Cardiac muscle cell (in vitro differentiated cells and primary cell): ENCODE measurements at places on chromosomes 5 and 9. TPM values are rescaled to one million over a fixed set of nuclear protein-coding genes. Genes with fewer than 3 reads are reported as not detected.
A peak's percentile ranks its signal among the peaks of the same experiment; 100 is the strongest.

GRCh38 chr5:98109561-98110006 lies 663.9 kb upstream of the RGMB start:
- peak; percentile 48 for DNase-seq

- DNase-seq, result peak; percentile 75
Observed at GRCh38 chr5:57889558-57889957, 406.9 kb upstream of the ACTBL2 start.

DNA sequence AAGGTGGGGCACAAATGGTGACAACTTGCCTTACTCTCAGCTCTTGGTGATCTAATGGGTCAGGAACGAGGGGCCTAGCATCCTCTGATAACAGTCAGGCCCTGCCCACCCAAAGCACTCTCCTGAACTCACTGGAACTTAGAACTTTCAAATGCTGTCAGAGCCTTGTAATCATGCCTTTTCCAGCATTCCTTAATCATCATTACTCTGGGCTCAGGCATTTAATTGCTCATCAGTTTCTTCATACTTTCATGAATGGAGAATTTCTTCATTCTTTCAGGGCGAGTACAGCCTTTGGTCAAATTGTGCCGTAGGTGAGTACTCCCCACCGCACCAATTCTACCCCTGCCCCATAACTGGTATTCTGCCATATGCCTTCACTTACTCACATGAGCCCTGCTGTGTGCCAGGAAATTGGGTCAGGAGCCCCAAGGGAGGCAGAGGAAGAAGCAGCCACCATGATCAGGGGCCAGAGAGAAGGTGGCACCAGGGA lies 30.2 kb upstream of the DUSP1 start:
- DNase-seq, result no peak

GRCh38 chr5:147339313-147339712 lies 104.5 kb downstream of the STK32A start:
- DNase-seq, result no peak

DNA sequence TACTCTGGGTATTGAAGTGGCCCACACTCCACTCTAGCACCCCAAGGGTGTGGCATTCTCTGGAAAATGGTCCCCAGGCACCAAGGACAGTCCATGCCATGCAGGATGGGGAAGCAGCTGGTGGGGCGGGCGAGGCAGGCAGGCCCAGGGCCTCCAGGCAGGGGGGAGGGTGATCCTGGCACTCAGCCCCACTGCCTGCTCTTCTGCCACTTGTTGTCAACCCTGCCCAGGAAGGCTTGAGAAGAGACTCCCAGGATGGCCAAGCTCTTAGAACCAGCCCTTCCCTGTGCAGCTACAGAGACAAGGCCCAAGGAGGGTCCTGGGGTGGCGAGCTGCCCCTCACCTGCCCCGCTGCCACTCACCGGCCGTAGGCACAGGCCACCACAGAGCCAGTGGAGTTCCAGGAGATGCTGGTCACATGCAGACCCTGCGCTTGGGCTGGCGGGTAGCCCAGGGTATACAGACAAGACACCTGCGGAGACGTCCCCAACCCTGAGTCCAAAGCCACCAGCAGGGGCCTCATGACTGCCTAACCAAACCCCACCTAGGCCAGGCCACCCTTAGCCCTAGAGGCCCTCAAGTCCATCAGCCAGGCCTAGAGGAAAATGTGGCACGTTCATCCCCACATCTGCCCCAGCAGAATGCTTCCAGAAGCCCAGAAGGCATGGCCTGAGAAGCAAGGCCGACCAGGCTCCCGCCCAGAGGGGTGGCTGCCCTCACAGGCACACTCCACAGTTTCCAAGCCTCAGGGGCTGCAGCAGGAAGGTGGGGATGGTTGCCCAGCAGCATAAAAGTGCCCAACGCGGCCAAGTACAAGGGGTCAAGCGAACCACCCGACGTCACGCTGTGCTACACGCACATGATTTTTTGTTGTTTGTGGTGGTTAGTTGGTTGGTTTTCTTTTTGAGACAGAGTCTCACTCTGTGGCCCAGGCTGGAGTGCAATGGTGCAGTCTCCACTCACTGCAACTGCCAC lies 19.8 kb downstream of the DYNC2I2 start:
- DNase-seq, result no peak

The AUH gene
- total RNA-seq, result 38.4 and 68.8 TPM in 2 replicates
